Cortex of kidney (tissue), 1 donor: ENCODE measurements at places on chromosomes 7 and 10.

- DNase-seq, result no peak
These were observed 19.5 kb upstream of the PTF1A start for GRCh38 chr10:23172429-23173213.

DNA sequence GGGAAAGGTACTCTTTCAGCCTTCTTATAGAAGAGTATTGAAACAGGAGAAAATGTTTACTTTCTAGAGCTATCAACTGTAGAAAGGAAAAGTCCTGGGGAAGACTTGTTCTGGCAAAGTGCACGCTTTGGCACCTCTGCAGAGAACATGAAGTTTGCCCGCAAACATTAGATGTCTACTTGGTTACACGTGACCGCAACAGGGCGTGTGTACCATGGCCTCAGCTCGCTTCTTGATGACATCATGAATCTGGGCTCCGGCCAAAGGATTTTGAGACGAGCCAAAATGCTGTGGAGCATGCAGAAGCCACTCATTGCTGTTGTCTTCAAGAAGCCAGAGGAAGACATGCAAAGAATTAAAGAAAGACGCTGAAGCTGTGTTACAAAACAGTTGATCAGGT lies 8.6 kb upstream of the TAS2R60 start:
- DNase-seq, result no peak

DNA sequence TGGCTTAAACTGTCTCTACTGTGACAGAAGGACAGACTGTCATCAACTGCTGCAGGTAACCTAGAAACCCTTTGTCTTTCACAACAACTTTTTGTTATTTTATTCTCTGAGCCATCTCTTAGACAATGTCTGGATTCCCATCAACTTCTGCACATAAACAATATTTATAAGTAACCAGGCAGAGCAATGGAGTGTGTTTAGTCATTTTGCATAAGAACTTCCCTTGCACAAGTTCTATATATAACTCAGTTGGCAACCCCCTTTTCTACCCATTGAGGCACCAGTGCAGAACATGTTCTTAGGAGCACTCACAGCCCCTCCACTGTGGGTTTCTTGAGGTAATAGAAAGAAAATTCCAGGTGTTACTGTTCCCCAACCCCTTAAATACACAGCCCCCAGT lies 65.0 kb upstream of the IL6 start:
- DNase-seq, result no peak

GRCh38 chr7:141220263-141220880 lies 146.5 kb downstream of the TMEM178B start:
- DNase-seq, result no peak

GRCh38 chr10:47060993-47061500 lies 149.8 kb downstream of the PTPN20 start:
- DNase-seq, result no peak

DNA sequence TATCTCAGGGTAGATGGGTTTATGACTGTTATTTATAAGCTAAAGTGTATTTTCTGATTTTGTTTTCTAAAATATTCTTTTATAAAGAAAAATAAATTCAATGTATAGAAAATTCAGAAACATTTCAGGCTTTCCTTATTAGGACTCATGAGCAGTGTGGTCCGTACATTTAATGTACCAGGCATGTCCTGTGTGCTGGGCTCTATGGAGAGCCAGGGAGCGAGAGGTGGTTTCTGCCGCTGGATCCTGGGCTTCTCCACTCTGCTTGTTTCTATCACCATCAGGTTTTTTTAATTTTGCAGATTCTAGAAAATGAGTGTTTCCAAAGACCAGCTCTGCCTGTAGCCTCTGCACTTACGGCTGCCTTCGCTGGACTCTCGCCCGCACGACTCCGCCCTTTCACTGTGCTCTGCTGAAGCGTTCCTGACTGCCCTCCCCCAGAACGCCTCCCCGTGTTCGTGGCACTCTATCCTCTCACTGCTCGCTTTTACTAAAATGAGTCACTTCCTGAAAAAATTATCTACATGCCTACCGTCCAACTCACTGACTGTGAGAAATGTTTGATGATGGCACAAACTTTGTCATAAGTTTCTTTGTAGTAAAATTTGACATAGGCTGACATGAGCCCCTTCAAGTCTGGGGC lies 188.5 kb downstream of the ZMYND11 start:
- DNase-seq, result no peak

- DNase-seq, result no peak
These were observed 76.7 kb downstream of the SFMBT2 start for GRCh38 chr10:7333961-7334641.

GRCh38 chr7:55087521-55087961 lies 68.7 kb downstream of the EGFR start:
- DNase-seq, result no peak

- no peak for DNase-seq
These were observed 574.1 kb downstream of the GRID1 start for GRCh38 chr10:85792533-85792858.

- DNase-seq, result no peak
These were observed at the start of gene AGR3 for GRCh38 chr7:16881844-16882243. Gene AGR3, minus strand, starts transcription at chr7:16881983. Its CDS starts 3,365 bp downstream, at chr7:16878618.

- no peak for DNase-seq
These were observed 46.3 kb downstream of the KIAA1549 start for GRCh38 chr7:138934861-138935260.

- no peak for DNase-seq
These were observed 35.4 kb downstream of the MYPN start for GRCh38 chr10:68144709-68145108.

- no peak for DNase-seq
These were observed 68.9 kb downstream of the HTR7 start for GRCh38 chr10:90788968-90789367.

DNA sequence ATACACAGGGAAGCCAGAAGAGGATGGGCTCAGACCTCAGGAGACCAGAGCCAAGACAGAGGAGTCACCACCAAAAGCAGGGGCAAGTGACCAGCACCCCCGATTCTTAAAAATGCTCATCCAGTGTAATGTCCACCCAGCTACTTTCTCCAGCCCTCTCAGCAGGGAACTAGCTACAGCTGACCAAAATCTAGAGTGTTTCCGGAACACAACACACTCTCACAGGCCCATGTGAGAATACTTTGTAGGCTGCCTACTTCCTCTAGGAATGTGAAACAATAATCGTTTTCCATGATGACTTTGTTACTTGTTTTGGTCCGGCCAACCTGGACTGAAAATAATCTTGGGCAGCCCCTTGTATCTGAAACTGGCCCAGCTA lies 14.5 kb downstream of the PSAP start:
- no peak for DNase-seq

GRCh38 chr10:5684971-5685763 lies 529 bp downstream of the TASOR2 start:
- DNase-seq, result no peak

DNA sequence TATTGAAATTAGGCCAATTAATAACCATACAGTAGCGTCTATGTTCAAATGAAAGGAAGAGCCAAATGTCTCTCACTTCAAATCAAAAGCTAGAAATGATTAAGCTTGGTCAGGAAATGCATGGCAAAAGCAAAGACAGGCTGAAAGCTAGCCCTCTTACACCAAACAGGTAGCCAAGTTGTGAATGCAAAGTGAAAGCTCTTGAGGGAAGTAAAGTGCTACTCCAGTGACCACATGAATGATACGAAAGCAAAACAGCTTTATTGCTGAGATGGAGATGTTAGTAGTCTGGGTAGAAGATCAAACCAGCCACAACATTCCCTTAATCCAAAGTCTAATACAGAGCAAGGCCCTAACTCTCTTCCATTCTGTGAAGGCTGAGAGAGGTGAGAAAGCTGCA lies 123.8 kb downstream of the TEX36 start:
- no peak for DNase-seq
